ENCODE measurements at places on chromosomes 1 and 21. TPM values are rescaled to one million over a fixed set of nuclear protein-coding genes. Genes with fewer than 3 reads are reported as not detected.
A peak's percentile ranks its signal among the peaks of the same experiment; 100 is the strongest.

DNA sequence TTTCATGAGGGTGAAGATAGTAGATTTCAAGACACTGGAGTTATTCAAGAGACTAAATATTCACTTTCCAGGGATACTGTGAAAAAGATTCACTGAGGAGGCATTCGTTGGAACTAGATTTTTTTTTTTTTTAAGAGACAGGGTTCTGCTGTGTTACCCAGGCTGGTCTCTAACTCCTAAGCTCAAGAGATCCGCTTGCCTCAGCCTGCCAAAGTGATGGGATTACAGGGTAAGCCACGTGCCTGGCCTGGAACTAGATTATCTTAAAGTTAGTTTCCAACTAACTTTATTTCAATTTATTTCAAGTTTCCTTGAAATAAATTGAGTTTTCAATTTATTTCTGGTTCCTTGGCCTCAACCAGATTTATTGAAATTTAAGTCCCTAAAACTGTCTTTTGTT, 24.3 kb upstream of the MCL1 start:
- no peak for ATAC-seq

GRCh38 chr1:101632548-101633272, 364.0 kb downstream of the OLFM3 start:
- no peak for ATAC-seq

DNA sequence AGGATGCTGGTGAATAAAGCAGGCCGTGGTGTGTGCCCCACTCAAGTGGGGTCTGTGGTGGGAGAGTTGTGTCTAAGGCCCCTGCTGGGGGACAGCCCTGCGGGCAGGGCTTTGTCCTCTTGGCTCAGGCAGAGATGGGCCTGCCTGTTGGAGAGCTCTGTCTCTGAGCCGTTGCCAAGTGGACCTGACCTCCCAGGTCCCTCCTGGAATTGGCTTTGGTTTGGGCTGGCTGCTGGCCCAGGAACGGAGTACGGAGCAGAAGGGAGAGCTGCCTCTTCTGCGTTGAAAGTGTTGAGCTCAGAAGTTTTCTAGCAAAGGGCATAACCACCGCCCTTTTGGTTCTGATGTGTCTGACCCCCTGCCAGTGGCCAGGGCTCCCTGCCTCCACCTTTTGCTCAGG, 153.9 kb downstream of the PEX14 start:
- ATAC-seq = no peak

DNA sequence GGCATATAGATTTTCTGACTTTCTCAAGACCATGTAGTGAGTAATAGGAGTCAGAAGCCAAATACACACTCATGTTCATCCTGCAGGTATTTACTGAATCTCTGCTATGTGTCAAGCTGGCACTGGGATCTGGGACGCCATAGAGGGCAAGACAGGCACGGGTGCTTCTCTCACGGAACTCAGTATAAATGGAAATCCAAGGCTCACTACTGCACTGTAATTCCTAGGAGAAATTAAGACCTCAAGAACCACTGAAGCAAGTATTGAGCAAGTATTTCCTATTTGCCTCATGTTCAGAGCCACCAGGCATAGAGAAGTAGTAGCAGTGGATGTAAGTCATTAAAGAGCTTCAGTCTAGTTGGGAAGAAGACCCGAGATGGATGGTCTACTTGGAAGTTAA, 38.9 kb downstream of the EIF2D start:
- no peak for ATAC-seq

- ATAC-seq = no peak
These were observed 19.2 kb downstream of the SLC66A1 start for GRCh38 chr1:19331262-19331878.

GRCh38 chr1:55378582-55378981, 163.4 kb upstream of the USP24 start:
- ATAC-seq = peak; percentile 66

The G0S2 gene
- total RNA-seq = 17.1 TPM

The SH2D5 gene
- not detected for total RNA-seq

The TCHH gene
- 0.11 TPM for total RNA-seq

GRCh38 chr1:232335261-232335660, 294.7 kb downstream of the SIPA1L2 start:
- peak; percentile 43 for ATAC-seq

The HAPLN2 gene
- total RNA-seq = 1.5 TPM

- ATAC-seq = peak; percentile 66
These were observed 9.6 kb downstream of the P3H1 start for GRCh38 chr1:42756956-42757891.

DNA sequence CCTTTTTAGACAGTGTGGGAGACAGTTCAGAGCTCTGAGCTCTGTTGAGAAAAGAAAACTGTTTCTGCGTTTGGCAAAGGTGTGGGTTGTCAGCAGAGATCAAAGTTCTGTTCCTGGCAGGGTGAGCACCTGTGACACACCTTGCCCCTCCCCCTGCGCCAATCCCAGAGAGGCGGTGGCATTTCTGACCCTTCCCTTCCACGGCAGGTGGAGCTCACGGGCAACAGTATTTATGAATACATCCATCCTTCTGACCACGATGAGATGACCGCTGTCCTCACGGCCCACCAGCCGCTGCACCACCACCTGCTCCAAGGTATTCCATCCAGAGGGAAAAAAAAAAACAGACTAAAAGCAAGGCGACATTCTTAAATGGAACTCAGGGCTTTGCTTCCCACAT, 20.7 kb downstream of the SIM2 start:
- no peak for ATAC-seq

GRCh38 chr1:196387766-196388165, 220.5 kb downstream of the KCNT2 start:
- no peak for ATAC-seq

DNA sequence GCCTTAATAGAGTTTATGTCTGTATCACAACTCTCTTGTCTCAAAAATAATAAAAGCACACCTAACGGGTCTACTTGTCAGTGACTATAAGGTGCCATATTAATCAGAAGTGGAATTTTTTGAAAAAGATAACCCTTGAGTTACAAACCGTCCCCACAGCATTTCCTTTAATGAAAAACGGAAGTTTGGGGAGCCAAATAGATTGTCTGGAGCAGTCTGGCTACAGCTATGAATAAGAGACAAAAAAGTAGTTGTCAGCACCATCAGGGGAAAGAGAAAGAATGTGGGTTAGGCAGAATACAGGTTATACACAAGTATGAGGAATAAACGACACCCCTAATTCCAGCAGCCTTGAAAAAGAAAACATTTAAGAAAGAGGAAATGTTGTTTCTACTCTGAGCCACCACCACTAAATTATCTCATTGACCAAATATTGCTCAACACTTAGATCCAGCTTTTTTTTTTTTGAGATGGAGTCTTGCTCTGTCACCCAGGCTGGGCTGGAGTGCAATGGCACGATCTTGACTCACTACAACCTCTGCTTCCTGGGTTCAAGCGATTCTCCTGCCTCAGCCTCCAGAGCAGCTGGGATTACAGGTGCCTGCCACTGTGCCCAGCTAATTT, 29.4 kb upstream of the USP24 start:
- ATAC-seq = no peak

DNA sequence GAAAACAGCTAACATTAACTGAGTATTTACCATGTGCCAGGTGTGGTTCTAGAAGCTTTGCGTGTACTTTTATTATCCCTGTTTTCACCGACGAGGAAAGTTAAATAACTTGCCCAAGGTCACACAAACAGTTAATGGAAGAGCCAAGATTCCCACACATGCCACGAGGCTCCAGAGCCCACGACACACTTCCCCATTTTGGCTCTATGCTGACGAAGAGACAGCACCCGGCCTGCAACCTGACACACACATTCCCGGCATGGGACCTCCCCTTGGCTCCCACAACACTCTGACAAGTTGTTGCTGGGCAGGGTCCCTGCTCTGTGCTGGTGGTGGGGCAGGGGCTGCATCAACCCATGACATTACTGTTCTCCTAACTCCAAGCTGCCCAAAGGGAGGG, 52.8 kb downstream of the RAP1GAP start:
- no peak for ATAC-seq

DNA sequence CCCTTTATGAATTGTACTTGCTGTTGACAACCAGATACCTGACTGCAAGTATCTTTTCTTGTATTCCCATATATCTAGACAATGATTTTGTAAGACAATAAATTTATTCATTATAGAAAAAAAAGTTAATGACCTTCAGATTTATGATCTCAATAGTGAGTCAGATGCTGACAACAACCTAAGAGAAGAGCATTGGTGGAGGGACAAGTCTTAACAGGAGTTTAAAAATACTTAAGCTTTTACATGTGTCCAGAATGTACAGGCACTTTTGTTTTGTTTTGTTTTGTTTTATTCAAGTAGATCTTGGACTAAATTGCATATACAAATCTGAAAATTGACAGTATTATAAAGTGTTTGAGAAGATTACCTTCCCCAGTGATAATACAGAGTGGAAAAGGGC, 1544.6 kb upstream of the B3GALT2 start:
- ATAC-seq = no peak

The KPRP gene
- total RNA-seq = not detected

DNA sequence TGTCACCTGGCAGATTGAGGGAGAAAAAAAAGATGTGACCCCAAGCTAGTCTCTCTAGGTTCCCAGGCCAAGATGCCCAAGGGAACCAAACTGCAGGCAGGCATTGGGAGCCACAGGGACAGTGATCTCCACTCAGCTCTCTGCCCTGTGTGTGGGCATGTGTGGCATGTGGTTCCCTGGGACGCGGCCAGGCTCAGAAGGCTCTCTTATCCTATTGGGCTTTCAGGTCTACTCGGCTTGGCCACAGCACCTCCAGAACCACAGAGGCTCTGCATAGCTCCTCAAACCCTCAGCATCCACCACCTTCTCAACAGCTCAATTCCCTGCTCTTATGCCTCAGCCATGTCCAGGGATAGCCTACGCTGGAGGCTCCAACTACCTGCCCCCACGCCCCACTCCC, 22.0 kb downstream of the IQGAP3 start:
- no peak for ATAC-seq

DNA sequence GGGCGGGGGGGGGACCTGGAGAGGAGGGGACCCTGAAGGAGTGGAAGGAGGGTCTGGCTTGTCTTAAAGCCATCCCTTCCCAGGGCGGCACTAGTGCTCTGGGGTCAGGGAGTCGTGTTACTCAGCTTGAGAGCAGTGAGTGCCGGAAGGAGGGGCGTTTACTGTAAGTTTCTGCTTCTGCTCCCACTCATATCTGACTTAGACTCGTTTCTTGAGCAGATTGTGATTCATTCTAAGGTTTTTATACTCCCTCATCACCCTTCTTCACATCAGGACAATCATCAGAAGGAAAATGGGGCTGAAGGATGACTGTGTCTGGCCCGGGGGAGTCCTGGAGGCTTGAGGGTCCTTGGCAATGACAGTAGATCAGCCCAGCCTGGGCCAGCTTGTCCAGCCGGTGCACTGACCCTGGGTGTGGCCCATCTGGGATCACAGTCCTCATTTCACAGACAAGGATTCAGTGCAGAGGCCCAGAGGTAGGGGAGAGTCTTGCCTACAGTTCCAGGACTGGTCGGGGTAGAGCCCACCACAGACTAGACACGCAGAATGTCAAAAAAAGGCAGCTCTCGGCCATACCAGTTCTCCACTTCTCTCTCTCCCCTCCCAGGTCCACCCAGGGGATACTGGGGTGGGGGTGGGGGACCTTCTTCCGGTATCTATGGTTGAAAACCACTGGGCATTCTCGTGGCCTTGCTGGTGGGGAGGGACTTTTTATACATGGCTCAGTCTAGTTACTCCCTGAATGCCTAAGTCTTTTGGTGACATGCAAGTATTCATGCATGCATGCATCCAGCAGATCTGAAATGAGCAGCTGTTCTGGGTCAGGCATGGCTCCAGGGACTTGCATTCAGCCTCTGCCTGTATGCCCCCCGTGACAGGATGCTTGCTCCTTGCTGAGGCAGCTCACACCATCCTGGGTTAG, 5.1 kb downstream of the TNFRSF8 start:
- ATAC-seq = peak; percentile 82

GRCh38 chr1:206931709-206932108, 10.0 kb upstream of the FCMR start:
- no peak for ATAC-seq

GRCh38 chr1:244075247-244075722, 24.2 kb downstream of the ZBTB18 start:
- no peak for ATAC-seq

GRCh38 chr1:4700801-4701200, 46.4 kb downstream of the AJAP1 start:
- no peak for ATAC-seq

The TSSK3 gene
- 1.7 TPM for total RNA-seq

DNA sequence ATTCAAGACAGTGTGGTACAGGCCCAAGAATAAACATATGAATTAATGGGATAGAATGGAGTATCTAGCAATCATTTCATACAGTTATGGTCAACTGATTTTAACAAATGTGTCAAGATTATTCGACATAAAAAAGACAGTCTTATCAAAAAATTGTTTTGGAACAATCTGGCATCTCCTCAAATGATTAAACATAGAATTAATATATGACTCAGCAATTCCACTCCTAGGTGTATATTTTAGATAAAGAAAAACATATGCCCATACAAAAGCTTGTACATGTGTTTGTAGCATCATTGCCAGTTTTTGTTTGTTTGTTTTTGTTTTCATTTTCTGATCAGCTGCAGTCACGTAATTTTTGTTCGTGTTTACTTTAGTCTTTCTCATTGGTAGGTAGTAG, 1188.3 kb downstream of the BRINP3 start:
- no peak for ATAC-seq

The HTR6 gene
- not detected for total RNA-seq

The NEXN gene
- total RNA-seq = not detected

GRCh38 chr1:3500265-3500835, 45.9 kb downstream of the ARHGEF16 start:
- ATAC-seq = no peak

DNA sequence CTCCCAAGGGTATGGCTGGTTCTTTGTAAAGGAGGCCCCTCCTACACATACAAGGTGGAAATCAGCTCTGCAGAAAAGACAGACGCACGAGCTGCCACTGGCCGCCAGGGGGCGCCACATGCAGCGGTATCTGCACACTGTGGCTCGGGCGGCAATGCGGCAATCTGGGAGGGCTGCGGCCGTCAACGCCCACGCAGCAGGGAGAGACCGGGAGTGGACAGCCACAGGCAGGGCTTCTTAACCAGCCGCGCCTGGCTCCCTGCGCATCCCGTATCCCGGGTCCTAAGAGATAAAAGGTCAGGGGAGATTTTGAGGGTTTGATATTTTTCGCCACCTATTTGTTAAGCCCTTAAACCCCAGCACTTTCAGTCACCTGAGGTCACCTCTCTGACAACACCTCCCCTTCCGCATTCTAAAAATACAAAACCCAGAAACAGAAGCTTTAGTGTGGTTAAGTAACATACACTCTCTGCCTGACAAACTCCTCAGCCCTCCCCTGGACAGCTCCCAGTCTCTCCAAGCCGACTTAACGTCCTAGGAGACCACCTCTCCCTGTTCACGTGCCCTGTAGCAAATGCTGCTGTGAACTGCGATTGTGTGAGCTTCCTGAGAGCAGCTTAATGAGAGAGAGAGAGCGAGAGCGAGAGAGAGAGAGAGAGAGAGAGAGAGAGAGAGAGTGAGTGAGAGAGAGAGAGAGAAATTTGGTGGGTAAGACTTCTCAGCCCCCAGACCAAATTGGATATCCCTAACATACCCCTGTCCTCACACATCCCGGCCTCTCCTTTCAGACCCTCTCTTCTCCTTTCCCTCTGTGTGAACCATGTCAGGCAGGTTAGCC, 13.5 kb upstream of the KCNA2 start:
- peak; percentile 92 for ATAC-seq

- ATAC-seq = no peak
These were observed 200.5 kb downstream of the TYW3 start for GRCh38 chr1:74933500-74933899.

Data from activated T-helper 17 cell treated with anti-CD3 and anti-CD28 coated beads, Interleukin-2, amount 50 U/mL, for 72 hours (primary cell).